Neural progenitor cell (in vitro differentiated cells): ENCODE measurements at places on chromosomes 2 and 18.

DNA sequence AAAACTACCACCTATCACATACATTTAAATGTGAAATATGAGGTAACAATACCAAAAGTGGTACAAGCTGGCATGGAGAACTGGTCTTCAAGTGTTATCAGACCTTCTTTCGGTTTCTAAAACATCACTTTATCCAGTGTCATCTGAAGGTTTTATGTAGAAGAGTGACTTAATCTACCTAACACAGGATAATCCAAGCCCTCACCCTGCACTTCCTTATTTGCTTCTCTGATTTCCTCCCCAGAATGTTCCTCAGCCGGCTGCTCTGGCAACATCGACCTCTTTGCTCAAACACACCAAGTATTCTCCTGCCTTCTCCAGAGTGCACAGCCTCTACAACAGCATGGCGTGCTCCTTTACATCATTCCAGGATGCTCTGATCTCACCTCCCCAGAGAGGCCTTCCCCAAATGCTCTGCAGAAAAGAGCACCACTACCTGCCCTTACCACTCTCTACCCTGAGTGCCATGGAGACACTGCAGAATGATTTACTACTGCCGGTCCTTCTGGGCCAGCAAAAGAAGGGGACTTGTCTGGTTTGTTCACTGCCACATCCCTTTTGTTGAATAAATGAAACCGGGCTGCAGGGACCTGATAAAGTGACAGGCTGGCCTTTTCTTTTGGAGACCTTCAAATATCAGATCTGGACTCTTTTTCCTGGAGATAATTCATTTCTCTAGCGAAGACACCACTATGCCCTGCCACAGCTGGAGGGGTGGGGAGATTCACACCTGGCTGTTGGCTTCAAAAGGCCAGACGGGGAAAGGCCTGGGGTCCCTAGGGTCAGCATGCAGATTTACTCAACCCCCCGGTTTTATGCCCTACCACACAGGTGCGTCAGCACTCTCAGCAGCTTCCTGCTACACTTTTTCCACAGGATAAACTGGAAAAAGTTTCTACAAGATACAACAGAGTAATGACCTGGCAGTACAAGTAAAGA lies 42.0 kb downstream of the TTR start:
- no peak for DNase-seq

- DNase-seq: no peak
Observed at GRCh38 chr2:122883849-122884248, 1128.4 kb downstream of the TSN start.

GRCh38 chr2:210113614-210114235 lies 57.5 kb downstream of the KANSL1L start:
- no peak for DNase-seq

DNA sequence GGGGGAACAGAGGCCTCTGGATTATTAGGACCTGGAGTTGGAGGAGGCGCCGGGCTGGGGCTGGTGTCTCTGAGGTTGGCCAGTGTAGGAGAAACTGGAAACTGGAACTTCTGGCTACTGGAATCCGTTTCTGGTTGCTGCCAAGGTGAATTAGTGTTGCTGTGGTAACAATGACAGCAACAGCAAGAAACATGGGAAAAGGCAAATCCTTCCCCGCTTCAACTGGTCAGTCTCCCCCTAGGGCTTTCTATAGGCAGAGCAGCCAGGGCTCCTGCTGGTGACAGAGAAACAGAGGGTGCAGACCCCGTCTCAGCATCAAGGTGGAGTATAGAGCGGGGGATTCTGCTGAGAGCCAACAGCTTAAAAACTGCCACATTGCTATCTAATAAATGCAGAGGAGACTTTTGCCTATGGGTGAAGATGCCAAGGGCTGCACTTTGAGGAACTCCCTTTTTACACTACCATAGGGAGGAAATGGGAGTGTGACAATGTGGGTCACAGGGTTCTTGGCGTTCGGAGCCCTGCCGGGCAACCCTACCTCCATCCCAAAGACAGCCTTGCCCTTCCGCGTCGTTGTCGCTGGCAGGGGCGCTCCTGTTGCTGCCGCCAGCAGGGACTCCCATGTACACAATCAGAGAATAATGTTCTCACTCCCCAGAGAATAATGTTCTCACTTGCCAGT lies 81.4 kb upstream of the CABLES1 start:
- peak; percentile 78 for DNase-seq

DNA sequence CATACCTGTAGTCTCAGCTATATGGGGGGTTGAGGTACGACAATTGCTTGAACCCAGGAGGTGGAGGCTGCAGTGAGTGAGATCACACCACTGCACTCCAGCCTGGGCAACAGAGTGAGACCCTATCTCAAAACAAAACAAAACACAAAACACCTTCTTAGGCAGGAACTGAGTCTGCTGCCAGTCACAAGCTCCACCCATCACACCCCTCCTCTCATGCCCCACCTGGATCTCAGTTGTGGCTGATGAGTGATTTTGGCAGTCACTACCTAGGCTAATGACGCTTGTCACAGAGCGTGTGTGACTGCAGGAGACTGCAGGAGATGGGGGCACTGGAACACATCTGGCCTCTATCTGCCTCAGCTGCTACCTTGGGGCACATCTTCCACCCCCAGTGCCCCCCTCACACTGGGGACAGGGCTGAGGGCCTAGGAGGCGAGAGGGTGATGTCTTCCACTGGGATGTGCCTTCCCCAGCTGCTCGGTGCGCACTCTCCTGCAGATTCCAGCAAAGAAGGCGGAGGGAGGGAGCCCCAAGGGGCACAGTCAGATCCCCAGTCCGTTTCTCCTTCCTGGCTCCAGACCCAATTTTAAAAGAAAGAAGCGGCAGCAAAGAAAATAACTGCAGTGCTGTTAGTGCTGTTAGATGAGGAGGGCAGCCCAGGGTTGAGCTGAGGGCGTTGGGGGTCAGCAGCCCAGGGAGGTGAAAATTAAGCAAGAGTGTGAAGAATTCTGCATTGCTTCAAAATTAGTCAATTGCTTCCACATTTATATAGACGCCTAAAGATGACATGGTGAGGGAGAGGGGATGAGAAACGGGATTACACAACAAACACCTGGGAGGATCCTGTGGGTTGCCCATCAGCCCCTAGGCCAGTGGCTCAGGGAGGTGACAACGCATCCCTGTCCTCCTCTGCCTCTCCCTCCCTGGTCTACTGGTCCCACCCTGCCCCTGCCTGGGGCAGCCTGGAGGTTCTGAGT lies 143.6 kb upstream of the HAAO start:
- DNase-seq: no peak

GRCh38 chr2:134144081-134144596 lies 109.7 kb upstream of the MGAT5 start:
- DNase-seq: no peak

DNA sequence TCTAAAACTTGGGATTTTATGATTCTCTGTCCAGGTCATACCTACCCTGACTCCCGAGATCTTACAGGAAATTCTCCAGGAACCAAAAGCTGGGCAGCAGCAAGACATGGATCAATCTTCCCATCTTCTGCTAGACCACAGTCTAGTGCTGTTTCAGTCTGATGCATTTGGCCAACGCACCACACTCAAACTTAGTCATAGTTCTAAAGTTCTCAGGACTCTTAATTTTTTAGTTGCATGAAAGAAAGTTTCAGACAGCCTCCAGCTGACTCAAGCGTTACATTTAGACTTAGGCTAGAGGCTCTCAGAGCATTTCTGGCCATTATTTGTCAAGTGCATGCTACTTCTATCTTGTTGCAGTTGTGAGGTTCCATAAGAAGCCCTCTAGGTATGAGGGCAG lies 230.1 kb upstream of the CCDC150 start:
- DNase-seq: no peak

DNA sequence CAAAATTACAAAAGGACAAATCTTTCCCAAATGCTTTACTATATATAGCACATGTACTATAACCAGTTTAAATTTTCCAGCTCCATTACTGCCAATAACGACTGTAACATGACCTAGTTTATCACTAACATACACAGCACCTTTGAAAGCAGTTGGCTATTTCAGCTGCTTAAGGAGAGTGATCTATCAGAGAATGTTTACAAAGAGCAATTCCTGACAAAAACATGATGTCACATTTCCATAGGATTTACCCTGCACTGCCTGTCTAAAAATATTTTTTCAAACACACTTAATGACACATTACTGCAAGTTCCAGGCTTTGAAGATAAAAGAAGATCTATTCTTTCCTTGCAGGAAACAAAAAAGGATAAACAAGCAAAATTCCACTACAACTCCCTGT lies 40.6 kb downstream of the ZNF516 start:
- DNase-seq: no peak

DNA sequence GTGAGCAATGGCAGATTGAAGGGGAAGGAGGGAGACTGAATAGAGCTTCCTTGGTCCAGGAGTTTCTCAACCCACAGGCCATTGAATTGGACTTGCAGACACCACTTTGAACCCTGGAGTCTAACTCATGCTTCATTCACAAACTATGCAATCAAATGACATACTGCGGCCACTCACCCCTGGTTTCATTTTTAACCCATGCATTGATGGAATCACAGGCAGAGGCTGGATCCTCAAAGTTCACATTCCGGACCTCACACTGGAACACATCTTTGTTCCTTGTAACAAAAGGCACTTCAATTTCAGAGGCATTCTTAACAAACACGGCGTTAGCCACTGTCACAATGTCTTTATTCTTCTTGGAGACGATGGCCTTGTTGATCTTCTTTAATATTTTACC lies 40.7 kb downstream of the MRPL44 start:
- DNase-seq: peak; percentile 28

- DNase-seq: no peak
Observed at GRCh38 chr2:119435081-119435952, 3.7 kb downstream of the TMEM37 start.

GRCh38 chr2:204655101-204655500 lies 109.8 kb downstream of the PARD3B start:
- DNase-seq: no peak

- DNase-seq: no peak
Observed at GRCh38 chr18:76472829-76473228, 22.2 kb downstream of the ZNF516 start.

DNA sequence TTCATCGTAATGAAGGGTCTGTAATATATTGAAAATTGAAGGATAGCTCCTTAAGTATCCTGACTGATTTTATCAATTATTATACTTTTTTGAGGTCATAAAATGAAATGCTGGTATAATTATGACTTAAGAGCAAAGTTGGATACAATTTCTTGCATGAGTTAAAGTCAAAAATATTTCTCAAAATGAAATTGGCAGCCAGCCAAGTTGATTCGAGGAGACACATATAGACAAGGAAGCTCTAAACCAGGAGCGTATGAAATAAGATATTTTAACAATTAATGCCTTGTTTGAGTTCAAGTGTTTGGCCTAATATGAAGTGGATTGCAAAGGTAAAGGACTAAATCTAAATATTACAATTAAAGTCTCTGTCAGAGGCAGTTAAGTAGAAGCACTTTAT lies 260.4 kb upstream of the DSEL start:
- no peak for DNase-seq
